CD4-positive, alpha-beta T cell treated with Interferon alpha-2 for 1 hour (primary cell): ENCODE measurements at places on chromosomes 3 and 15.

- DNase-seq: no peak
Measured at GRCh38 chr15:75177360-75178071, 24.2 kb upstream of the C15orf39 start.

DNA sequence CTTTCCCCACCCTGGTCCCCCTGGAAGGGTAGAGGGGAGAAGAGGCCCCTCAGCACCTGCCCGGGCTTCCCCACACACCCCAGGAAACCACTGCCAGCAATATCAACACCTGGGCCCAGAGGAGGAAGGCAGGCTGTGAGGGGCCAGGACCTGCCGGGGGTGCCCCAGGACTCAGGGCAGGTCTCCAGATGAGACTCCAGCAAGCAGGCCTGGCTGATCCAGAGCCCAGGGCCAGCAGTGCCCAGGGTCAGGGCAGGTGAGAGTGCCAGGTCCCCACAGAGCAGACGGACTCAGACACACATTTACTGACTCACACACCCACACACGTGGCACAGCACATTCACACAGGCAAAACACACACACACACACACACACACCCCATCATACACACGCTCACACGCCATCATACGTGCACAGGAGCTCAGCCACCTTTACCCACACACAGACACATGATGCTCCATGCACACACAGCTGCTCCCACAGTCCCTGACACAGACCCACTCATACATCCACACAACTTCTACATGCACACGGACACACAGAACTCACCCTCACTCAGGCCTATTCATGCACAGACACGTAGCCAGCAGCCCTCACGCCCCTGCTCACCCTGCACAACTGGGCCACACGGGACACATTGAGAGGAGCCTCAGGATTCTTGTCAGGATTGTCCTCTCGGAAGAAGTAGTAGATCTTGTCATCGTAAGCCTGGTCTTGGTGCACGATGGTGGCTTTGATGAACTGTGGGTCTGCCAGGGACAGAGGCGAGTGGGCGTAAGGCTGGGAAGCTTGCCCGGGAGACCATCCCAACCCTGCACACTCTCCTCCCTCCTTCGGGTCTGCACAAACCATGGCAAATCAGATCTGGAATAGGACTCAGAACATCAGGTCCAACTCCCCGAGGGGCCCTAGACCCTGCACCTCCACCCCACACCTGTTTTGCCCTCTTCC, 17.5 kb downstream of the SEMA7A start:
- no peak for DNase-seq

- no peak for DNase-seq
Measured at GRCh38 chr15:84601555-84601838, 688 bp downstream of the ZSCAN2 start.

DNA sequence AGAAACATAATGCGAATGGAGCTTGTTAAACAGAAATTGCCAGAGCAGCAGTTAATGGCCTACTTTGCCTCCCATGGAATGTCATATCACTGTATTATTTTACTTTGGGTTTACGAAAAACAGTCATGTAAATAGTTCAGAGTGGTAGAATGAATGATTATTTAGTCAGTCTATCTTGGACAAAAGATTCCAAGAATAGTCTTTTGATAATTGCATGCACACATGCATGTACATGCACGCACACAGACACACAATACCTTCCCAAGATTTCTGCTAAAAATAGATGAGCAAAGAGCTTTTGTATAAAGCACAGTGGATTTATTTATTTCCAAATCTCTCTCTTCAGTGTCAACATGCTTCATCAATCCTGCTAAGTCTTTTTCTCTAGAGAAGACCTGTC, 800.7 kb downstream of the DIPK2A start:
- DNase-seq: no peak

DNA sequence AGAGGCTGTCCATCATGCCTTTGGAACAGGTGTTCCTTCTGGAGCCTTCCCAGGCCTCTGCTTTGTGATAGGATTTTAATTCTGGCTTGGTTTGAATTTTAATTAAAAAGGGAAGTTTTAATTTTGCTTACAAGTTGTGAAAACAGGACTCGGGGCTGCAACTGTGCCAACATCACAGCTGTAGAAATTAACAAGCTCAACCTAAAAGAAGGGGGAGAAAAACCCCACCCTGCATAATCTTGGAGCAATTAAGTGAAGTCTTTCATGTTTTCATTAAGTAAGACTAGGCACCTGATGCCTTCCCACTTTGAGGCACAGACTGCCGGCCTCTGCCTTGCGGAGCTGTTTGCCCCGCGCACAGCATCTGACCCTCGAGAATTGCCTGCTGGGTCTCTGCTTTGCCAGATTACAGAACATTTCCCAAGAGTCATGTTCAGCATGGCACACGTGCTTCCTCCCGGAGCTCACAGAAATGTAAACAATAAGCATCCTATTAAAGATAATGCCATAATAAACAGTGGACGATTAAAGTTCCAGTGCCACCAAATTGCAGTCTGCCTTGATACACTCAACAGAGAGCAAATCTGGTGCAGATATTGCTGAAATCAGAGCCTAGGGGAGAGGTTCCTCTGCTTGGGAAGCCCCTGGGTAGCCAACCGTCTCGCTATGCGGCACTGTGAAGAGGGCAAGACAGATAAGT, 364.2 kb downstream of the LRTM1 start:
- DNase-seq: no peak

- no peak for DNase-seq
Measured at GRCh38 chr15:61830536-61831330, 229.5 kb downstream of the VPS13C start.

DNA sequence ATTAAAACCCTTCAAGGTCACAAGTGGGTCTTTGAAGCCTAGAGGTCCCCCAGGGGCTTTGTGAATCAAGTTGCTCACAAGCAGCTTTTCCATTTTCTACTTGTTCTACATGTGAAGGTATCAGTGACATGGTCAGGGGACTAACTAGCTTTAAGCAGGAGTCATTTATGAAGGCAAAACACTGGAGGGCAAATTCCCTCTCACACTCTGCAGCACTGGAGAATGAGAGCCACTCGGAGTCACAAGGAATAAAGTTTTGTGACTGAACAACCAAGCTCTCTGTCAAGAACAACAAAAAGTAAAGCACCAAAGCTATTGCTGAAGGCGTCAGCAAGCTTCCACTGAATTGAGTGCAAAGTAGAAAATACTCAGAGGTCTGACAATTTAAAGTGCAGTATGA, 609.0 kb downstream of the EDEM1 start:
- no peak for DNase-seq

- DNase-seq: no peak
Measured at GRCh38 chr3:9879830-9880549, at the start of gene CIDEC. TSS of gene CIDEC (minus strand) at chr3:9880253. CDS start at chr3:9878486, 1,767 bp downstream.

- DNase-seq: no peak
Measured at GRCh38 chr3:25603703-25604102, 61.0 kb downstream of the TOP2B start.

DNA sequence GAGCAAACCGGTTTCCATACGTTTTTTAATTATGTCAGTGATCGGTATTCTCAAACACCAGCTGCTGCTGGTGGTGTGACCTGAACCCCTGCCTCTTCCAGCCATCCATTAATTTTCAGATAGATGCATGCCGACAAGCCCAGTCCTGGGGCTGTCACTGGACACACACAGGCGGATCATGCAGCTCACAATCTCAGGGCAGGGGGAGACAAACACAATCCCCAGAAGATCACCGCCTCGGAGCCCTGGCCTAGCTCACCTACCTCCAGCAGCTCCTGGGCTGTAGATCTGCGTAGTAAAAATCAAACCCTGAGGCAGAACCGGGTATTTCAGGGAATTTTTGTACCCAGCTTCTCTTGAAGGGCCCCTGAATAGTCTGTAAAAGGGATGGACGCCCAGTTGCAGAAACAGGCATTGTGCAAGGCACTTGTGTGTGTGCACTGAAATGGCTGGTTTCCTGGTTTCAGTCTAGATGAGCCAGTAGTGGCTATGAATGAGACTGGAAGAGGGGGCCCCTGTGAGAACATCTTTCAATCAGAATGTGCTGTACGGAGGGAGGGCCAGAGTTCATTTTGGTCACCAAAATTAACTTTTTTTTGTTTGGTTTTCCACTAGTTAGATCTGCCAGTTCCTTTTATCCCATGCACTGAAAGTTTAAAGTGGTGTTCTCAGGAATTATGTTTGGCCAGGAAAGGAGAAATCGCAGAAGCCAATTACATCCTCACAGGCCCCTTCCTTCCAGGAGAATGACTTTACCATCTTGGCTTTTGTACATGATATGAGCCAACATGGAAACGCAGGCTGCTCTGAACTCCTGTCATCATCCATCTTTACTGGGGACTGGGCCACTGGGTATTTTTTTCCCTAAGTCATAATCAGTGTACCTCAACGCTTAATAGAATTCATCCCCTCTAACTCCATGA, 55.0 kb upstream of the RPL32 start:
- DNase-seq: no peak

DNA sequence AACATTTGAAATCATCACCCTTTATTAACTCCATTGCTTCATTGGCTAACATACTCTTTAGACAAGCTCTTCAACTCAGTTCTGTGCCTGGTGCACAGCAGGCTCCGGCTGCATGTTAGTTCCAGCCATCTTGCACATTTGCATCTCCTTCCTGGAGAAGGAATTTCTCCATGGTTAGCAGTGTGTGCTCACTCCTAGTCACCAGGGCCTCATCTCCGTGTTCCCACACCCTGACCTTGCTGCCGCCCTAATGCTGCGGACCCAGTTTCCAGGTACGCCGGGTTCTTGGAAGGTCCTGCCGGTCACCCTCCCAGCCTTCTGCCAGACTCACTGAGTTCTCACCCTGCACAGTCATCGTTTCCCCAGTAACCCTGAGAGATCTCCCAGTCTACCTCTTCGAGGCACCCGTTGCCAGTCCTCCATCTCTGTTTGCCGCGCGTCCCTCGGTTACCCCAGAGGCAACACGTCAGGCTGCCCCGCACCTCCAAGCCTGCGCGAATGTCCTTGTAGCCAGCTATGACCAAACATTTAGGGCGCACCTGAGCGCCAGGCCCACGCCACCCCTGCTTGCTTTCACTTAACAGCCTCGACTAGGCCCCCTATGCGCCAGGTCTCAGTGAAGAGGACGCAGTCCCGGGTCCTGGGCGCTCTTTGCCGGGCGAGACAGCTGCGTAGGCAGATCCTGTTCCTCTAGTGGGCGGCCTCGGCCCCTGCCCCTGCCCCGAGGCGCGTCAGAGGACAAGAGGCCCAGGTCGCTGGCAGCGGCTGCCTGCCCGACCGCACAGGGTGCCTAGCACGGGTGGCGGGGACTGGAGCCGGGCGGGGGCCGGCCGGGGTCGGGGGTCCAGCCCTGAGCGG, 747 bp upstream of the ZNF592 start:
- DNase-seq: peak; percentile 81

DNA sequence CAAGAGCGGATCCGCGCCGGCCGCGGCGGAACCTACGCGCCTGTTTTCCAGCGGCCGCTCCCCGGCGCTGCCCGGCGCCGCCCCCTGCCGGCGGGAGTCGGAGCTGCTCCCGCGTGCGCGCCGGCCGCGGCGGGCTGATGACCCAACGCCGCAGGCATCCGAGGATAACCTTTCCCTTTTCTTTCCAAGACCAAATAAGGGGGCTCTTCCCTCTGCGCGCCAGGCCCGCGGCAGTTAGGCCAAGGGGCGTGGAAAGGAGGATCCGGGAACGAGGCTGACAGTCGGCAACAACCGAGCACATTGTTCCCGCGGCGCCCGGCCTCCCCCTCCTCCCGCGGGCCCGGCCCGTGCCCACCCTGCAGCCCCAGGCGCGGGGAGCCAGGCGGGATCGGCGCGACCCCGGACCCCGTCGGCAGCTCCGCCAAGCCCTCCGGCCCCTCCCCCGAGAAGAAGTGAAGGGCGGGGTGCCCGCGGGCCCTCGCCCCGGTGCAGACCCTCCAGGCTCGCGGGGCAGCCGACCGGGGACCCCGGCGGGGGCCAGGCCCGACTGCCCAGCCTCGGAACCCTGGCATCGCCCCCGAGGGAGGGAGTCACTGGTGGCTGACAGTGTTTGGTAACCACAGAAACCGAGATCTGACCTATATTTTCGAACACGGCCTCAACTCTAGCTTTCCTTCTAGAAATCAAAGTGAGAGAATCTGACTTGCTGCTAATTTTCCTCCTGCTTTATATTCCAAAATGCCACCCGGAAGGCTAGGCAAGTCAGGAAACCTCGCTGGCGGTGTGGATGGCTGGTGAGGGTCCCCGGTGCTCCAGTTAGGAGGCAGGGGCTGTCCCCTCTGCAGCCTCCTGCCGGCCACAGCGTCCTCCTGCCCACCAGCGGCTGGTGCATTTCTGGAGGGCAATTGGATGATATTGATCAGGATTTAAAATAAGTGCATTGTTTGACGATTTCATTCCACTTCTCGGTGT, 45.6 kb upstream of the SYNM start:
- DNase-seq: peak; percentile 30

GRCh38 chr3:101453961-101454360, 59.1 kb downstream of the SENP7 start:
- DNase-seq: no peak

DNA sequence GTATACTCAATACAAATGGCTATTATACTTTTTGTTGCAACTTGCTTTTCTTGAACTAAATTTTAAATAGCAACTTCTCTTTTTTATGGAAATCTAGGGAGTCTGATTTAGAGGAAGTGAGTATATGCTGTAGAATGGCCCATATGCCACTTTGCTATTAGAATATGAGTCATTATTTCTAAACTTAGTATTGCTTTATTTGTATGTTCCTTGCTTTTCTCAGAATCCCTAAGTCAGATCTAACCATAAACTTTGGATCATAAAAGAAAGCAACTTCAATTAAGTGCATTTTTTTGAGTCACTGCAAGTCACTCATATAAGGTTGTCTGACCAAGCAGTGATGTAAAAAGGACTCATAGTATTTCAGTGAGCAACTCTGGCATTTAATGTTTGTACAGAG, 17.5 kb upstream of the SPTSSB start:
- DNase-seq: no peak

- DNase-seq: no peak
Measured at GRCh38 chr15:45796433-45796832, 161.6 kb downstream of the SQOR start.

GRCh38 chr3:43185274-43185982, 79.5 kb upstream of the POMGNT2 start:
- DNase-seq: no peak

- DNase-seq: no peak
Measured at GRCh38 chr3:140829796-140830195, 111.8 kb upstream of the SLC25A36 start.

DNA sequence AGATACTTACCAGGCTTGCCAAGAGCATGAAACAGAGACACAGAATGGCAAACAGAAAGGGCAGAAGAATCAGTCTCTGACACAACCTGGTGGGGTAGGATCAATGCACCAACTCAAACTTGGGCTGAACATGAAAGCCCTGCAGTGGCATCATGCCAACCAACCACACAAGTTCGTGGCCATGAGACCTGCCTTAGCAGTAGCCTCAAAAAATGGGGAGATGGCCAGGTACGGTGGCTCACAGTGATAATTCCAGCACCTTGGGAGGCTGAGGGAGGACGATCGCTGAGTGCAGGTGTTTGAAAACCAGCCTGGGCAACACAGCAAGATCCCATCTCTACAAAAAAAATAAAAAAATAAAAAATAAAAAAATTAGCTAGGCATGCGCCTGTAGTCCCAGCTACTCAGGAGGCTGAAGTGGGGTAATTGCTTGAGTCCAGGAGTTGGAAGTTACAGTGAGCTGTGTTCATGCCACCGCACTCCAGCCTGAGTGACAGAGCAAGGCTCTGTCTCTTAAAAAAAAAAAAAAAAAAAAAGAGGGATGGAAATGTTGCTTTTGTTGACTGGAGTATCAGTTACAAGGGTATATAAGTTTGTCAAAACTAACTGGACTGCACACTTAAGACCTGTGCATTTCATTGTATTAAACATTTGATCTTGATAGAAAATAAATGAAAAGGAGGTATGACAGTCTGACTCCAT, 93.4 kb downstream of the XXYLT1 start:
- no peak for DNase-seq
